ENCODE measurements at places on chromosomes 11 and 22.

GRCh38 chr11:63547061-63547460 lies 10.5 kb downstream of the PLAAT4 start:
- no peak for DNase-seq

- DNase-seq = no peak
These were observed 72.9 kb upstream of the CD44 start for GRCh38 chr11:35066030-35066429.

DNA sequence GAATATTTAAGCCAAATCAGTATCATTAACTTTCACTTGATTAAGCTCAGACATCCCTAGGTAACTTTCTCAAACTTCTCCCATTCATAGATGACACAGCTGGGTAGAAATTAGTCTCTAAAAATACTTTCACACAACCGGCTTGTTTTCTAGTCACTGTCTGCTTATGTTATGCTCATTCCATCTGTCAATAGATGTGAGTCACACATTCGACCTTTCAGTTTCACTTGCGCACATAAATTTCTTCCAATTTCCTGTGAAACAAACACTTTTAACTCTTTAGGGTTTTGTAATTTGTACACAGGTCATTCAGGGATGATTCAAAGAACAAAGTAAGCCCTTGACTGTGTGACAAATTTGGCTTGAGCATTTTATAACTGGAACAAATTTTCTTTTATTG lies 723.0 kb downstream of the KCNA4 start:
- DNase-seq = no peak

- DNase-seq = no peak
These were observed 22.0 kb downstream of the TUB start for GRCh38 chr11:8102965-8103364.
